Myocyte (in vitro differentiated cells): ENCODE measurements at places on chromosomes 16 and 17. TPM values are rescaled to one million over a fixed set of nuclear protein-coding genes. Genes with fewer than 3 reads are reported as not detected.

Gene ABCA10
- 0.08 TPM in 1 of 2 replicates, not detected in the other for total RNA-seq

Gene KRTAP1-5
- 0.19 and 0.57 TPM in 2 replicates for total RNA-seq

Gene CLEC3A
- total RNA-seq: not detected in 2 replicates

Gene WSCD1
- total RNA-seq: 19.8 and 30.1 TPM in 2 replicates

Gene GJC1
- 8.2 and 8.5 TPM in 2 replicates for total RNA-seq

Gene DRC7
- total RNA-seq: not detected in 2 replicates

Gene HS3ST2
- total RNA-seq: not detected in 2 replicates

Gene TPSD1
- not detected in 2 replicates for total RNA-seq

Gene SHISA9
- total RNA-seq: 15.5 and 15.9 TPM in 2 replicates

Gene GNG13
- not detected in 2 replicates for total RNA-seq

Gene SLC38A8
- not detected in 2 replicates for total RNA-seq

Gene SPATA22
- not detected in 2 replicates for total RNA-seq

Gene KCNH4
- not detected in 2 replicates for total RNA-seq

Gene PRR35
- total RNA-seq: 2.9 and 12.5 TPM in 2 replicates
